Fibroblast of lung (primary cell): ENCODE measurements at places on chromosomes 7 and 10. TPM values are rescaled to one million over a fixed set of nuclear protein-coding genes. Genes with fewer than 3 reads are reported as not detected.

H2BK1 gene
- not detected in 2 replicates for total RNA-seq

MYOZ1 gene
- 0.17 and 0.51 TPM in 2 replicates for total RNA-seq

NRCAM gene
- total RNA-seq, result 2.1 and 3.1 TPM in 2 replicates

CYP2C8 gene
- total RNA-seq, result 0.17 TPM in 1 of 2 replicates, not detected in the other

AMZ1 gene
- 0.26 and 0.33 TPM in 2 replicates for total RNA-seq

SUFU gene
- 2.6 and 4.3 TPM in 2 replicates for total RNA-seq

CRHR2 gene
- not detected in 2 replicates for total RNA-seq

LIPK gene
- total RNA-seq, result not detected in 2 replicates
